ENCODE measurements at places on chromosomes 3 and 15. TPM values are rescaled to one million over a fixed set of nuclear protein-coding genes. Genes with fewer than 3 reads are reported as not detected.

MDFIC2 gene
- not detected for total RNA-seq

NOX5 gene
- total RNA-seq, result not detected

AGBL1 gene
- total RNA-seq, result not detected

GCNT3 gene
- not detected for total RNA-seq

SPSB4 gene
- not detected for total RNA-seq

PLS1 gene
- total RNA-seq, result 4.7 TPM

C15orf61 gene
- total RNA-seq, result 7.8 TPM

WNT7A gene
- 0.09 TPM for total RNA-seq

CPN2 gene
- not detected for total RNA-seq

ADAMTS9 gene
- not detected for total RNA-seq

THPO gene
- not detected for total RNA-seq

HRG gene
- not detected for total RNA-seq

GRCh38 chr15:94056314-94056713 lies 175.0 kb upstream of the MCTP2 start:
- H3K4me1 ChIP-seq, result no peaks in the 10 kb centered on the region
- no peak overlapping the region for H3K27ac ChIP-seq
- DNase-seq, result no peak
- H3K36me3 ChIP-seq, result no peaks in the 10 kb centered on the region
- peaks cover 10% of the 10 kb centered on the region for H3K27me3 ChIP-seq

- no peaks in the 10 kb centered on the region for H3K36me3 ChIP-seq
- peaks cover 32% of the 10 kb centered on the region for H3K4me1 ChIP-seq
- H3K4me3 ChIP-seq, result no peak overlapping the region
Measured at GRCh38 chr15:33198541-33198940, 4.0 kb upstream of the FMN1 start.

GRCh38 chr15:26294059-26294689 lies 431.0 kb upstream of the ATP10A start:
- no peaks in the 10 kb centered on the region for H3K36me3 ChIP-seq
- H3K4me3 ChIP-seq, result no peak overlapping the region
- no peaks in the 10 kb centered on the region for H3K4me1 ChIP-seq

DNA sequence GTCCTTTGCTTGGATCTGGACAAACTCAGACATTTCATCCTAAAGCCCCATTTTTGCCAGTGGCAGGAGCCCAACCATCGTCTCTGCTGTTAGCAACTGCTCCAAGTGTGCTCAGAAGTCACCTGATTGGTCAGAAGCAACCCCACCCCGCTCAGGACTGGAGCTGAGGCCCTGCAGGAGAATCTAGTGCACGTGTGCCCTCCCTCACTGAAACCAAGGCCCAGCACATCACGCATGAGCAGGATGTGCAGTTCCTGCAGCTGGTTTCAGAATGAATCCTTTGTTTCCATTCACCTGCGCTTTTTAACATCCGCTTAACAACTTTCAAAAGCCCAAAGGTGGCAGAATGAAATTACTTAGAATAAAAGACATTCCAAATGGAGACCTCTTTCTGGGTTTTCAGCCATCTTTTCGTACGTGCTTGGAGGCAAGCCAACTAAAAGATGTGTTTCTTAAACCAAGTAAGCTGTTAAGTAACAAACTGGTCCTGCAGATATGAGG lies 81.2 kb downstream of the SRGAP3 start:
- no peaks in the 10 kb centered on the region for H3K27me3 ChIP-seq
- peaks cover 12% of the 10 kb centered on the region for H3K4me1 ChIP-seq
- no peaks in the 10 kb centered on the region for H3K36me3 ChIP-seq

DNA sequence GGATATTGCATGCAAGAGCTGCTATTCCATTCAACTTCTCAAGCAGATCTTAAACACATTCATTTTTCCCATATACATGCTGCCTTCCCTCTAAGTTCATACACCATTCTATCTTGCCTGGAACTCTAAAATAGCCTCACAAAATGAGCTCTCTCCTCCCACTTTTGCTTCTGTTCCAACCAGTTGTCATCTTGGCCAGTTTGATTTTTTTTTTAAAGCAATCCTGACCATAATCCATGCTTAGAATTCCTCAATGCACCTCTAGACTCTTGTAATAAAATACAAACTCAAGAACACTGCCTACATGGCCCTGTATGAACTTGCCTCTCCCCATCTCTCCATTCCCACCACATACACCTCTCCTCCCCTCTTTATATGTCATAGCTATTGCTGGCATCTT lies 68.6 kb upstream of the NPHP3 start:
- H3K27ac ChIP-seq, result no peak overlapping the region
- H3K36me3 ChIP-seq, result no peaks in the 10 kb centered on the region
- H3K27me3 ChIP-seq, result peaks cover 10% of the 10 kb centered on the region
- H3K4me1 ChIP-seq, result no peaks in the 10 kb centered on the region
- H3K4me3 ChIP-seq, result no peak overlapping the region

- H3K4me1 ChIP-seq, result peaks cover 21% of the 10 kb centered on the region
- H3K4me3 ChIP-seq, result no peak overlapping the region
- no peaks in the 10 kb centered on the region for H3K27me3 ChIP-seq
- H3K36me3 ChIP-seq, result no peaks in the 10 kb centered on the region
- DNase-seq, result no peak
Measured at GRCh38 chr3:23239211-23240068, 36.3 kb downstream of the UBE2E2 start.

- peak; percentile 26 for DNase-seq
- no peak overlapping the region for H3K4me3 ChIP-seq
- H3K27ac ChIP-seq, result no peak overlapping the region
- peaks cover 12% of the 10 kb centered on the region for H3K4me1 ChIP-seq
- H3K36me3 ChIP-seq, result no peaks in the 10 kb centered on the region
Measured at GRCh38 chr3:169430707-169431404, 232.7 kb downstream of the MECOM start.

- peaks cover 9% of the 10 kb centered on the region for H3K36me3 ChIP-seq
- H3K4me3 ChIP-seq, result peak overlapping the region; percentile 84
- DNase-seq, result peak; percentile 72
- peaks cover 18% of the 10 kb centered on the region for H3K4me1 ChIP-seq
- H3K27ac ChIP-seq, result peak overlapping the region; percentile 67
Measured at GRCh38 chr3:52532517-52532837, 1.2 kb downstream of the NT5DC2 start.

- DNase-seq, result no peak
- H3K4me1 ChIP-seq, result peaks cover 18% of the 10 kb centered on the region
- peak overlapping the region; percentile 93 for H3K4me3 ChIP-seq
Measured at GRCh38 chr15:75335313-75335704, 554 bp upstream of the COMMD4 start.

DNA sequence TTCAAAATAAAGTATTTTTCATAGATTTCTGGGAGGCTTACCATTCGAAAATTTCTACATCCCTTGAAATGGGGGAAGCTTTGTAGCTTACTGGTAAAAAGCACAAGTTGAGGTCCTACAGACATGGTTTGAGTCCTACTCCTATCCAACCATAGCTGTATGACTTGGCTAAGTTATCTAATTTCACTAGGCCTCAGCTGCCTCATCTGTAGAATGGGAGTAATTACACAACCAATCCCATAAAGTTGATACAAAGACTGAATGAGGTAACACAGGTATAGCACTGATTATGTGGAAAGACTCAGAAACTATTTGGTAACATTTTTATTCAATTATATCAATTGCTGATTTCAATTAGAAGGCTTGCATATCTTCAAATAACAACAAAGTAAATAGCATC lies 157.4 kb downstream of the PLD1 start:
- H3K4me1 ChIP-seq, result no peaks in the 10 kb centered on the region
- DNase-seq, result no peak
- no peak overlapping the region for H3K27ac ChIP-seq
- H3K27me3 ChIP-seq, result no peaks in the 10 kb centered on the region

DNA sequence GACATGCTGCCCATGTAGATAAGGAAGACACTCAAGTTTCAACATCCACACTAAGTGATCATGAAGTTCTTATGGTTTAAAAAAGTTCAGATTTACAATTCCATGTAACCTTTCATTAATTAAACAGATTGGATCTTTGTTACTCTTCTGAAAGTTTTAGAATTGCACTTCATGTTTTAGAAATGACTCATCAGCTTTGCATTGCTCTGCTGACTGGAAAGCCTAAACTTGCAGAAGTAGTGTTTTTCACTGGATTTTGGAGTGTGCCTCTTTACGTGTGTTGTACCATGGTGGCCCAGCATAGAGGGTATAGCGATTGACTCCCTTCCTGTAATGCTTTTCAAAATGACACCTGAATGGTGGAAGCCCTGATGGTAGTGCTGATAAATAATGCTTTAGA lies 157.9 kb downstream of the BBX start:
- H3K27me3 ChIP-seq, result no peaks in the 10 kb centered on the region
- no peak overlapping the region for H3K4me3 ChIP-seq
- H3K4me1 ChIP-seq, result peaks cover 52% of the 10 kb centered on the region
- peaks cover 1% of the 10 kb centered on the region for H3K36me3 ChIP-seq
- DNase-seq, result no peak
- no peak overlapping the region for H3K27ac ChIP-seq

DNA sequence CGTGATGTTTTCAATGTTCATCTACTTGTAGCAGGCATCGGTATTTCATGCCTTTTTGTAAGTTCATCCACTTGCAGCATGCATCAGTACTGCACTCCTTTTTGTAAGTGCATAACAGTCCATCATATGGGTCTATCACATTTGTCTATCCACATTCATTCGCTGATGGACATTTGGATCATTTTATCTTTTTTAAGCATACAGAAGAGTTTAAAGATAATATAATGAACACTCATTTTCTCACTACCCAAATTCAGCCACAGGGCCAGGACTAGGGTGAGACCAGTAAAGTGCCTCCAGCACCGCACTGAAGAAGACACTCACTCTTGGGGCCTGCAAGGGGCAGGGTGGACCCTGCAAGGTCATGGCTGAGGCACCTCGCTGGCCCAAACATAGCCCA lies 309.6 kb downstream of the UACA start:
- DNase-seq, result no peak
- H3K27me3 ChIP-seq, result peaks cover under 1% of the 10 kb centered on the region
- no peak overlapping the region for H3K27ac ChIP-seq
- peaks cover 28% of the 10 kb centered on the region for H3K4me1 ChIP-seq

GRCh38 chr3:100042166-100042981 lies 71.9 kb downstream of the FILIP1L start:
- no peak overlapping the region for H3K4me3 ChIP-seq
- no peak overlapping the region for H3K27ac ChIP-seq

DNA sequence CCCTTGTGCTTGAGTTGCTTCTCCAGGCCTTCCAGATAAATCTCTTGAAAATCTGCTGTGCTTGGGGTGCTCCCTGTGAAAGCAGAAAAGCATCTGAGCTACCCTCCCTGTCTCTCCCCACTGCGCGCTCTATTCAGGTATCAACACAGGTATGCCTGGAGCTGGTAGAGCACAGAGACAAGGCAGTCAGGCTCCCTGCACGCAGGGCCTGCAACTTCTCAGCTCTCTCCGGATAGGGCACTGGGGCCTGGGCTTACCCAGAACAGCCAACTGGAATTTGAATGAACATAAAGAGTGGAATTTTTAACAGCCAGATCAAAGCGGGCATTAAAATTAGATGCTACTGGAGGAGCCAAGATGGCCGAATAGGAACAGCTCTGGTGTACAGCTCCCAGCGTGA lies 183.6 kb downstream of the XXYLT1 start:
- peak overlapping the region; percentile 50 for H3K4me3 ChIP-seq
- H3K4me1 ChIP-seq, result peaks cover 5% of the 10 kb centered on the region
- H3K36me3 ChIP-seq, result no peaks in the 10 kb centered on the region
- no peak for DNase-seq
- H3K27ac ChIP-seq, result peak overlapping the region; percentile 16

- H3K4me1 ChIP-seq, result peaks cover 16% of the 10 kb centered on the region
- no peak for DNase-seq
- H3K4me3 ChIP-seq, result no peak overlapping the region
- peaks cover 3% of the 10 kb centered on the region for H3K27me3 ChIP-seq
Measured at GRCh38 chr15:99495430-99496301, 70.1 kb upstream of the MEF2A start.

- no peak overlapping the region for H3K27ac ChIP-seq
Measured at GRCh38 chr15:53811530-53811929, 52.1 kb upstream of the WDR72 start.

DNA sequence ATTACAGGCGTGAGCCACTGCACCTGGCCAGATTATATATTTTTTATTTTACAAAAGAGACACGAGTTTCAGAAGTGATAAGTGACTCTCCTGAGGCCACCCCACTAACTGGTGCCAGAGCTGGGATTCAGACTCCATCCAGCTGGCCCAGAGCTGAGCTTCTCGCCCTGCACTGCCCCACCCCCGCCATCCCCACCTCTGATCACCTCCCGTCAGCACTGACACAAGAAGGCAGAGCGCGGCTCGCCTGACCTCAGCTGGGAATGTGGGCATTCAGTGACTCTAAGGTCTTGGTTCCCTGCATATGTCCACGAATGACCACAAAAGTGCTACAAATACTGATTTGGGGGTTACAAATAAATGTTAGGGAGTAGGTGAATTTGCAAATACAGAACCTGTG lies 56.1 kb upstream of the GALNT15 start:
- H3K36me3 ChIP-seq, result no peaks in the 10 kb centered on the region
- no peaks in the 10 kb centered on the region for H3K4me1 ChIP-seq
- no peak for DNase-seq
- no peak overlapping the region for H3K27ac ChIP-seq
- no peak overlapping the region for H3K4me3 ChIP-seq

DNA sequence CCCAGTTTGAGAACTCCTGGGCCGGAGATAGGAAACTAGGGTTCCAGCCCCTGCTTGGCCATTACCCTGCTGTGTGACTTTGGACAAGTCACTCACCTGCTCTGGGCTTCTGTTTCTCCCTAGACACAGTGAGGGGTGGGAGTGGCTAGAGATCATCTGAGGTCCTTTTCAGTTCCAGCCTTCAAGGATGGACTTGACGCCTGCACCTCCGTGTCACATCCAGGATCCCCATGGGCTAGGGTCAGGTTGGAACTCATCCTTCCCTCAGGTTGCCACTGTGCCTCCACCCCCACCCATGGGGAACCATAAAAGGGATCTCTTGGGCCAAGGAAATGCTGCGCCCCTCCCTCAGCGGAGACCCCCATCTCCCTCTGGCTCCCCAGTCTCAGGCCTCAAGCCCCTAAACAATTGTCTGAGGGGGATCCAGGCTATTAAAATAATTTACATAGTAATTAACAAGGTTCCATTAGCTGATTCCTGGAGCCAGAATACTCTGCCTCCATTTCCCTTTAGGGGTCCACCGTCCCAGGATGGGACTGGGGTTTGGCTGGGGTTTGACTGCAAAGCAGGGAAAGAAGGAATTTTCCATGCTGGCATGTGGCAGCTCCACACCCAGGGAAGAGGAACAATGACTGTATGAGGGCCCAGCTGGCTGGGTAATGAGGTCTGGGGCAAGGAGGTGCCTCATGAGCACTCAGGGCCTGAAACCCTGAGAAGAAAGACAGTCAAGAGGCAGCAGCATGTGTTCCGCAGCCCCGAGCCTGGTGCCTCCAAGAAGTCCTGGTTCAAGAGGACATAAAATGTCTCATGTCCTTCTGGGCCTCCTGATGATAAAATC lies 177.7 kb downstream of the SMAD6 start:
- H3K27me3 ChIP-seq, result no peaks in the 10 kb centered on the region
- H3K4me3 ChIP-seq, result no peak overlapping the region
- peaks cover 2% of the 10 kb centered on the region for H3K4me1 ChIP-seq

DNA sequence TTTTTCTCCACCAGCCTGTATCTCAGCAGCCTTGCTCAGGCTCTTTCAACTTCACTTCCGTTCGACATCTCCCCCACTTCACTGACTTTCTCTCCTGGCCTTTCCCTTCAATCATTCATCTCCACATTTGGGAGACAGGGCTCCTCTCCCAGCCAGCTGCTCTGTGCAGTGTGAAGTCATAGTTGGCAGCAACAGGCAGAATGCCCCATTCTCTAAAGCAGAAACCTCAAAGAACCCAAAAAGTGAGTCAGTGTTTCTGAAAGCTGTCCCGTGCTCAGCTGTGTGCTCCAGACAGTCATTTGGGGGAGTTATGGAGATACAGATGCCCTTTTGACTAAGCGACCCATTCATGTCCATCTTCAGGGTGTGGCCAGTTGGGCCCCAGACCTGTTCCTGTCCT lies 54.3 kb downstream of the NTRK3 start:
- no peak for DNase-seq
- H3K36me3 ChIP-seq, result no peaks in the 10 kb centered on the region
- no peak overlapping the region for H3K4me3 ChIP-seq
- no peak overlapping the region for H3K27ac ChIP-seq
